Spinal cord (tissue), 10 donors: ENCODE measurements at places on chromosomes 5 and 9.

DNA sequence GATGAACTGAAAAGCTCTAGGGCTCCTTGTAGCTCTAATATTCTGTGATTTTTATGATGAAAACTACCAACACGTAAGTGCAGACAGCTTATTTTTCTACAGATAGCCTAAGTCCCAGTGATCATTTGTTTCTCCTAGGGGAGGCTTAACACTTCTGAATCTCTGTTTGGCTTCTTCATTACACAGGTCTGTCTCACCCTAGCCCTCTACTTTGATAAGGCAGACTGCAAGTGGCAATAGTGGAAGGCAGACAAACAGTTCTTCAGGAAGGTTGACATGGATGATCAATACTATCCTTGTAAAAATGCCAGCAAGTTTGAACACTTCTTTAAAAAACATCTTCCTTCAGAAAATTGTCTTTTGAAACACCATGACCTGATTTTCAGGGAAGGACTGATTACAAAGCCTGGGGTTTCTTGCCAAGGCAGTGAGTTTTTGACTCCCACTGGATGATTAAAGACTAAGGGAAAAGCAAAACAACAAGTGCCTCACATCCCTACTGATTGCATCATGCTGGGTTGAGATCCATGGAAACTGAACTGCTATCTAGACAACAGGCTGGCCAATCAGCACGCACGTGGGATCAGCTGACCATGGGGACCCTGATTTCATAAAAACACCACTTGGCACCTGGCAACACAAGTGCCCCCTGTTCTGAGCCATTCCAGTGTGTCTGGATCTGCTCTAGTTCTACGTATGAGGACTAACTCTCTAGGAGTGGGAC lies 212.2 kb downstream of the SMARCA2 start:
- DNase-seq: no peak

DNA sequence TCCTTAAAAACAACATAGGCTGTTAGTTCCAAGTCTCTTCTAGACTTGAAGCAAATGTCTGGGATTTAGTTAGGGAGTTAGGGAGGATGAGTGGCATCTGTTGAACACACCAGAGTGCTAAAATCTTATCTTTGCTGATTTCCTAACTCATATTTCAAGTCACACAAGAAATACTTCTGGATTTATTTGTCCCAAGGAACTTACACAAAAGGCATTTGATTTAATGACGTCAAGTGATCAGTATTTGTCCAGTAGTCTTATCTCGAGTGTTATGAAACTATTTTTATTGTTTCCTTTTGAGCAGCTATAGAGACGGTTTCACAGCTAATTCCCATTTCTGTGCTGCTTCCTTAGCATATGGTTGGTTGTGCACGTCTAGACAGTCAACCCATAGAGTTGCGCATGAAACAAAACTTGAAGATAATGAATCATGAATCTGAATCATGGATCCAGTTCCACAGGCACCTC lies 140.5 kb upstream of the TUT7 start:
- no peak for DNase-seq

GRCh38 chr5:158642879-158643278 lies 456.8 kb downstream of the EBF1 start:
- DNase-seq: no peak

DNA sequence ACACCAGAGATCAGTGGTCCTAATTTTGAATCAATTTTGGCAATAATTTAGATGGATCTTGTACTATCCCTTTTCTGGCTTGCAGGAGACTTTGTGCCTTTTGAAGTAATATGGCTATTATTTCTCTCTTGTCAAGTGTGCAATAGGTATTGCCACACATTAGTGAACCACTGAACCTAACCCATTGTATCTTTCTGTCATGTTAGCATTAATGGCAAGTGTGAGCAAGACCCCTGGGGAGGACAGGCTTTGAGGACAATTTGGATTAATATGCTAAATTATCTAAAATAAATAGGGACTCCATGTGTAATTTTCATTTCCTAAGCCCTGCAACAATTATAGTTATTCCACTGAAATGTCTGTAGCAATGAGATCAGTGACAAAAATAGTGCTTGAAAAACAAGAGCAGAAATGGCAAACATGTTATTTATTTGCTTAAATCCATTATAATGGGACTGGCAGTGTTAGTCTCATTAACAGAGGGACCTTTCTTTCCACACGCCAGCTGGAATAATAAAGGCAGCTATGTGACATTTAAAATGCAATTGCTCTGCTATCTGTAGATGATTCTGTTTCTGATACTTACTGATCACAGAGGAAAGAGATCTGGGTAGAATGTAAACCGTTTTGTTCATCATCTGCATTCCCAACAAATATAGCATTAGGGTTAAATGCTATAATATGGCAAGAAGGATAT lies 753.3 kb upstream of the ZNF608 start:
- DNase-seq: peak; percentile 72

DNA sequence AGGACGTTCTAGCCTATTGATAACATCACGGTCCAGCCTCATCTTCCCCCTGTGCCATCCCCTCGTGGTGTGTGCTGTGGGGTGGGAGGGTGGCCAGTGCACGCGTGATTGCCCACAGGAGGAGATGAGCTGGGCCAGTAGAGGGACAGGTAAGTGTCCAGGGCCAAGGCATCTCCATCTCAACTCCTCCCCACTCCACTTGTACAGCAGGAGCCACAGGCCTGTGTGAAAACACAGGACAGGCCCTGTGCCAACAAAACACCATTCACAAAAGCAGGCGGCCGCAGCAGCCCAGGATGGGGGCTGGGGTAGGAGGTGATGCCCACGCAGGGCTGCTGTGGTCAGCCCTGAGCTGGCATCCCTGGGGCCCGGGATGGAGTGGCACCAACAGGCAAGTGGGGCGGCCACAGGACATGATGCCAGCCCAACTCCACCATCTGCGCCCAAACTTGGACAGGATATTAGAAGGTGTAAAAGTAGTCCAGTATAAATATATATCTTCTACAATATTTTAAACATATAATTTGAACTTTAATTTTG lies 32.6 kb downstream of the TPPP start:
- no peak for DNase-seq
